ENCODE measurements at places on chromosomes 1 and 21.

GRCh38 chr1:29786195-29786594 is 549.9 kb downstream of the PTPRU start:
- no peak for DNase-seq

GRCh38 chr21:37463083-37463801 is 96.7 kb downstream of the DYRK1A start:
- no peak for DNase-seq

DNA sequence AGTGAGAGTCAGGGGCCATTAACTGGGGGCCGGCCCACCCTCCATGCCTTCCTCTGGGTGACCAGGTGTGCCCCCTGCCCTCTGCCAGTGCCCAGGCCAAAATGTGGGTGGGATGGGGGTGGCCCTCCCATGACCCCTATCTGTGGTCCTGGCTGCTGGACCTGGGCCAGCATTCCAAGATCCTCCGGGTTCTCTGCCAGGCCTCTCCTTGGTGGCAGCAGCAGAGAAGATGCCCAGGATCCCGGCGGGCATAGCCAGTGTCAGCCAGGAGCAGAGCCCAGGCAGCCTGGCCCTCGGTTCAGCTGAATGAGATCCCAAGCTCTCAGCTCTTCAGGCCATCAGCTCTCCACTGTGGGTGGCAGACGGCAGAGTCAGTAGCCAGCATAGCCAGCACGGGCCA is 31.3 kb upstream of the ACTRT2 start:
- DNase-seq, result no peak

- no peak for DNase-seq
Measured at GRCh38 chr1:31127266-31127665, 61.7 kb upstream of the PUM1 start.

DNA sequence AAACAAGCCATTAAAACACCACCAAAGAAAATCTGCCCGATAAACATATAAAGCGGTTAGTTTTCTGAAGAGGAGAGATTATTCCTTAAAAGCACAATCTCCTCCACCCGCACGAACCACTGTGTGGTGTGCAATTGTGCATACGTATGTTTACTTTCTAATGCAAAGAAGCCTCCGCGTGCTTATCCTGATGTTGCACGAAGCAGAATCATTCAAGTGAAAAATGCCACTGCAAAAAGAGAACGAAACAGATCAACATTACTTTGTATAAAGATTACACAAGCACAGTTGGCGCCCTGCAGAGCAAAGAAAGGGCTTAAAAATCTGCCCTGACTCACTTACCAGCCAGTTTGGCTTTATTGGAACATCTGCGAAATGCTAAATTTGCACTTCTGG is 166.8 kb downstream of the ZNF281 start:
- no peak for DNase-seq

DNA sequence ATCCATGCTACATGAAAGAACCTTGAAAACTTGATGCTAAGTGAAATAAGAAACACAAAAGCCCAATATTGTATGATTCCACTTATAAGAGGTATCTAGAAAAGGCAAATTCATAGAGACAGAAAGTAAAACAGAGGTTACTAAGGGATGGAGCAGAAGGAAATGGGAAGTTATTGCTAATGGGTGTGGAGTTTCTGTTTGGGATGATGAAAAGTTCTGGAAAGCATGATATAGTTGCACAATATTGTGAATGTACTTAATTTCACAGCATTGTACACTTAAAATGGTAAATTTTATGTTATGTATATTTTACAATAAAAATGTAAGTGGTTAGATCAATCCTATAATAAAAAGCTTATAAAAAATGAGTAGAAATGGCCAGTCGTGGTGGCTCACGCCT is 1.6 kb upstream of the NECAP2 start:
- DNase-seq, result no peak

DNA sequence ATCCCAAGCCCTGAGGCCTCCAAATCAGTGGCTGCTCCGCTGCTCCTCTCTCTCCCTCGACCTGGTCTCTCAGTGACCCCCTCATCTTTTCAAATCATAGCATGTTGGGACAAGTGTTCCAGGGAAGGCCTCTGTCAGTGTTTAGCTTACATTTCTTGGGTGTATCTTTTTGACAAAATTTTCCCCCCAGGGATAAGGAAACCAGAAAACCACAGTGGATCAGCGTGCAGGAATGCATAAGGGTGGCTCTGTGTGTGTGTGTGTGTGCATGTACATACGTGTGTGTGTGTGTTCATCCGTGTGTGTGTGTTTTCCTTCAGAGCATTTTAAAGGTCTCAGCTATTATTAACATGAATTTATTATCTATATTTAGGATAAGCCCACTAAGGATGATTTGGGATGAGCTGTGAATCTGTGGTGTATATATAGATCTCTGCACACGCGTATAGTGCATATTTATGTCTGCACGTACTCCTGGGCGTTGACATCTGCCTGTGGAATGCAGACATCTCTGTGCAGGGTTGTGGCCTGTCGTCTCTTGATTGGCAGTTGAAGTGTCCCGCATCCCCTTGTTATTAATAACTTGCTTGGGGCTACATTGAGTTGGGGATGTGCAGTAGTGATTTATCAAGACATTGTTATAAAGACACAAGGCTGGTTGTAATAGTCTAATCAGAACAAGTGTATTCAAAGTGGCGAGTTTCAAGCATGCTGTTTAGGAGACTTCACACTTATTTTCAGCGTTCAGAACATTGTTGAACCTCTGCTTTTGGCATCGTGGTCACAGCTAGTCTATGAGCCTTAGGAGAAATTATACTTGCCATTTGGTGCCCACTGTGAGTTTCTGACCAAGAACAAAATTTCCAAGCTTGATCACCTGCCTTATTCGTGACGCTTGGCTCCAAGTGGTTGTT is 55.6 kb downstream of the GALNT2 start:
- DNase-seq, result no peak

GRCh38 chr1:7469255-7469938 is 301.7 kb upstream of the VAMP3 start:
- DNase-seq, result no peak

DNA sequence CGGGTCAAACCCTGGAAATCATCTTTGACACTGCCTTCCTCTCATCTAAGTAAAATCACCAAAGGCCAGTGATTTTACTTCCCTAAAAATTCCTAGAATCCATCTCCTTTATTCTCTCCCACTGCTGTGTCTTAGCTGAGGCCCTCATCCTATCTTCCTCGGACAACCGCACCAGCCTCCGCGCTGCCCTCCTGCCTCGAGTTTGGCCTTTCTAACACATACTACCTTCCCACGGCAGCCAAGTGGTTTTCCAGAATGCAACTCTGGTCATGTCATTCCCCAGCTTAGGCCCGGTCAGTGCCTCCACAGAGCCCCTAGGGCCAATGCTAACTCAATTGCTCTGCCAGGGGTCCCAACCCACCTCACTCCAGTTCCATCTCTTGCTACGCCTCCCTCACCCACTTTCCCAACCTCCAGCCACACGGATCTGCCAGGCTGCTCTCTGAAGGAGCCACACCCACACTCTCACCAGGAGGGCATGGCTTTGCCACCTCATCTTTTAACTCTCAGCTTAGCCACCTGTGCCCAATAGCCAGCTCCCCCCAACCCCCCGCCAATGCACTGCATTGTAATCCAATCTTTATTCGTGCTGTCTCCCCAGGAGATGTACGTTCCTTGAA is 6.8 kb downstream of the TMEM9 start:
- no peak for DNase-seq

DNA sequence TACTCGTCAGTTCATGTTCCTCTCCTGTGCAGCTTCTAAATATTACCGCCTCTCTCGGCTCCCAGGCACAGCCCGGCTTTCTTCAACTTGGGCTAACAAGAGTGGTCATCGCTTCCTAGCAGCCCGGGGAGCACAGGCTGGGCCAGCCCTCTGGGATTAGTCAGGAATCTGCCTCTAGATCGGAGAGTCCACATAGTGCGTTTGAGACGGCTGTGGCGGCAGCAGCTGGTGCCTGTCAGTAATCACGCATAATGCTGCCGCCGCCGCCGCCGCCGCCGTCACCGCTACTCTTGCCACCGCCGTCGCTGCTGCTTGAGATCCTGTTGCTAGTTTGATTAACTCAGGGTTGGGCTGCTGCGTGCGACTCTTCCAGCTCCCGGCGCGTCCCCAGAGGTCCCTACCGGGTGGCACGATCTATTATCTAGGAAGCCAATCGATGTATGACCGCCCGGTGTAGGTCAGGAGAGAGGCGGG is at the start of gene RXRG:
Gene RXRG, minus strand, starts transcription at position 230 of the 474 bp plus-strand sequence. CDS start 233 bp downstream, outside the sequence.
- peak; percentile 46 for DNase-seq

DNA sequence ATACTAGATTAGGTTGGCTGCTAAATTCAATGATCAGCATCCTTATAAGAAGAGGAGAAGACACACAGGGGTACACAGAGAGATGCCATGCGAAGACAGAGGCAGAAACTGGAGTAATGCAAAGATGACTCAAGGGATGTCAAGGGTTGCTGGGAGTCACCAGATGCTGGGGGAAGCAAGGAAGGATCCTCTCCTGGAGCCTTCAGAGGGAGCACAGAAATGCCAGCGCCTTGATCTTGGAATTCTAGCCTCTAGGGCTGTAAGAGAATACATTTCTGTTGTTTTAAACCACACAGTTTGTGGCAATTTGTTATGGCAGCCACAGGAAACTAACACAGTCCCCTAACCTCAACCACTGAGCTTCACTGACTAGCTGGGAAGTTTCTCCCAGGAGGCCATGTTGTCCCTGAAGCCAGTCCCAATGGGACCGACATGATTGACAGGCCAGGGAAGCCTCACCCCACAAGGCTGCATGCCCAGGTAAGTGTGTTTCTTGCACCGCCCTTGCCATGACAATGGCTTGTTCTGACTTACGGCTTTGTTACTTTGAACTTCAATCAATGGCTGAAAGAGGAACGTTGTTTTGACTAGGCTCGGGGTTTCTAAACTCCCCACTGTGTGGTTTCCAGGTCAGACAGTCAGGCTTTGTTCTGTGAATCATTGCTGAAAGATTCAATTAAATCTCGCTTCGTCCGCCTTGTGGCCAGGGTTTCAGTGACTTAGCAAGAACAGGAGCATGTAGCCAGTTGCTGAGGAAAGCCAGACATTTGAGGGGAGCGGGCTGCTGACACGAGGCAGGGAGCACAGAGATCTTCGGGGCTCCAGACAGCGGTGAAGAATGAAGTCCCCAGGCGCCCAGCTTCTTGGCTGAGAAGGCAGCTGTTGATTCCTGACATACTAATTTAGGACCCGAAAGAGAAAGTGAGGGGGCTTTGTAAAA is 62.3 kb downstream of the RUNX1 start:
- no peak for DNase-seq

GRCh38 chr21:42265231-42265812 is 46.4 kb downstream of the ABCG1 start:
- no peak for DNase-seq

- DNase-seq, result no peak
Measured at GRCh38 chr1:28602536-28603439, 10.7 kb downstream of the RAB42 start.

DNA sequence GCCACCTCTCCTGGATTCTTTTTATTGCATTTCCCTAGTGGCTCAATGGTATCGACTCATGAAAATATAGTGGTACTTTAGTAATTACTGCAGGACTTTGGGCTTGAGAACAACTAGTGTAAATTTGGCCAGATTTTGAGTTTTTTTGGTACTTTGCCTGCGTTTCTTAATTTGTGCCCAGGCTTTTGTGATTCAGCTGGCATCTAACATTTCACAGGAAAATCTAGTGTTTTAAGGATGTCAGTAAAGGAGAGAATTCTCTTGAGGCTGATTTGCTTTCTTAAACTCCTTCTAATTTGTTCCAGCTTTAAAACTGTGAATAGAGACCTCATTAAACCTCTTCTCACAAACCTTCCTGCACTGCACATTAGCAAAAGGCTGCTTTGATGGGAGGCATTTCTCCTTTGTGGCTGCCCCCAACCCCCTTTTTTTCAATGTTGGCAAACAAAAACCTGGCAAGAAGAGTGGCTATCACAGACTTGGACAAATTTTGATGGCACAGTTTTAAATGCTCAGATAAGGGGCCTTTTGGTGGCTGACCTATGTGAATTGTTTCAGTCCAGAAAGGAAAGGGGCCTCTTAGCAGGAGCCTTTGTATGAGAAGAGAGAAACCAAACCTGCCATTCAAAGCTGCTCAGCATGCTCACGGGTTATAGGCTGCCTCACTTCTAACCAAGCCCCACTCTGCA is 113.4 kb upstream of the RAVER2 start:
- no peak for DNase-seq

DNA sequence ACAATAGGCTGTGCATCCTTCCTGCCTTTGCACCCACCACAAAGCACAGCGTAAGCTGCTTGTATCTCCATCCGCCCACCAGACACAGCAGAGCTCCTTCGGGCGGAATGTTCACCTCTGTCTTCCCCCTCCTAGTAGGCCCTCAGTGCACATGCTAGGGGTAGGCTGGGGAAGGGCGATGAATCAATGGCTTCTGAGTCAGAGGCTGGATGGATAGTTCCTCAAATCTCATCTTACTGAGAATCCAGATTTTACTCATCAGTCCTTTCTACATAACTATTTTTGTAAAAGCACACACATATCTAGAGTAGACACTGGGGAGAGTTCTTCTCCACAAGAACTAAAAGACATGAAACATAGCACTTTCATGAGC is 73.8 kb downstream of the BCAR3 start:
- DNase-seq, result no peak

DNA sequence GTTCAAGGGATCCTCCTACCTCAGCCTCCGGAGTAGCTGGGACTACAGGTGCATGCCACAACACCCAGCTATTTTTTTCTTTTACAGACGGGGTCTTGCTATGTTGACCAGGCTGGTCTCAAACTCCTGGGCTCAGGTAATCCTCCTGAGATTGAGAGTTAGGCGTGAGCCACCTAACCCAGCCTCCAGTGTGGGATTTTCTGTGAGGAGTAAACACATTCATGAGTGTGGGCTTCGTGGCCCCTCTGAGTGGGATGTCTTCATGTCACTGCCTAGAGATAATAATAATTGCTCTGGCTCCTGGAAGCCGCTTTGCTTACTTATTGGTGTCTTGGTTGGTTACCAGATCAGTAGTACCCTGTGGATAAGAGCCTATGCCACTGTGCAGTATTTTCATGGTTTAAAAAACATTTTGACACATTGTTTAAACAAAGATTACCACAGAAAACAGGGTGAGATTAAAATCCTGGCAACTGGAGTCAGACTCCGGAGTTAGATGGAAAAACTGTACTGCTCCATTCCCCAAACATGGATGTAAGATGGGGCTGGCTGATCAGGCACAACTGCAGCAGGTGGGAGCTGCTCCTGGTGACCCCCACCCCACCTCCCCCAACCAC is 159.1 kb upstream of the RAB4A start:
- DNase-seq, result no peak

GRCh38 chr1:65958561-65959350 is 166.1 kb downstream of the PDE4B start:
- DNase-seq, result no peak

DNA sequence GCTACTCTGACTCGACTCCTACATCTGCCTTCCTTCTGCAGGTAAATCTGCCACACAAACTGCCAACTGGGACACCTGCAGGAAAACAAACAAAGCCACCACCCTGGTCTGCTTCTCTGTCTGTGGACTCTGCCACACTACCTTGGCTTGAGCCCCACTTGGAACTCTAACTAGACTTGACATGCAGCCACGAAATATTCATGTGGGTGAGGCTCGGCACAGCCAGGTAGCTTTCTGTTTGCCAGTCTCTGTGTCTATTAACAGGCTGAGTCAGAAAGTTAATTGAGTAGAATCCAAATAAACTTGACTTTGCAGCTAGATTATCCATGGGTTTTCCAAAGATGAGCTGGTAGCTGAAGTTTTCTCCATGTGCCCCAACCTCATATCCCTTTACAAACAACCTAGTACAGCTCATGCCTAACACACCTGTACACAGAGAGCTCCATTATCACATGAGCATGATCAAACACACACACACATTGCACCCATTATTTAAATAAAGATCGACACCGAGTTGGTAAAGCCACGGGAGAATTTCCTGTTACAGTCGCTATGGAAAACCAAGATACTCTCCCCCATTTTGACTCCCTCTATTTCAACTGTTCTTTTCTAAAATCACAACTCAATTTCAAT is 808 bp downstream of the C1orf116 start:
- no peak for DNase-seq

Data from NCI-H1417 treated with DMSO at 0.1 percent for 48 hours (cell line).